HT1080 (cell line): ENCODE measurements at places on chromosomes 11 and 22.

GRCh38 chr22:42799461-42800405 is 57.3 kb downstream of the ARFGAP3 start:
- peak; percentile 11 for DNase-seq

- DNase-seq, result peak; percentile 28
Measured at GRCh38 chr11:96075532-96075959, 151.6 kb upstream of the MTMR2 start.

DNA sequence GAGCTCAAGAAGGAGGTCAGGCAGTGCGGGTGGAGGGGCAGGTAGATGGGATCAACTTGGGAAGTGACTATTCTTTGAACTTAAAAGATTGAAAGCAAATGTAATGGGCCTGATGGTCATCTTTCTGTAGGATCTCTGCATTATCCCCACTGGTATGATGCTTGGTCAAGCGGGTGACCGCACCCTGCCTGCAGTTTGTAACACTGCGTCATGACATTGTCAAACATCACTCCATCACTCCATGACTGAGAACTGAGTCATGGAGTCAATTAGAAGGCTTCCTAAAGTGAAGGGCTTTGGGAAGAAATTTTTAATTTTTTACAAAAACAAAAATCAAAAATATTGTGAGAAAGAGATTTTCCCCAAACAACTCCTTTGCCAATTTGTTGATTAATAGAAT is 62.4 kb upstream of the BMAL1 start:
- DNase-seq, result peak; percentile 89

- DNase-seq, result peak; percentile 100
Measured at GRCh38 chr11:12693479-12694182, 19.4 kb downstream of the TEAD1 start.
